Esophagus squamous epithelium (tissue), 5 donors: ENCODE measurements at places on chromosomes 3 and 15.

GRCh38 chr3:47293822-47294221 lies 11.1 kb downstream of the KLHL18 start:
- no peak overlapping the region for H3K27ac ChIP-seq
- H3K4me3 ChIP-seq = no peak overlapping the region

GRCh38 chr3:120049881-120050539 lies 44.2 kb downstream of the GSK3B start:
- DNase-seq = no peak
- H3K27ac ChIP-seq = no peak overlapping the region
- no peaks in the 10 kb centered on the region for H3K27me3 ChIP-seq
- no peaks in the 10 kb centered on the region for H3K36me3 ChIP-seq

DNA sequence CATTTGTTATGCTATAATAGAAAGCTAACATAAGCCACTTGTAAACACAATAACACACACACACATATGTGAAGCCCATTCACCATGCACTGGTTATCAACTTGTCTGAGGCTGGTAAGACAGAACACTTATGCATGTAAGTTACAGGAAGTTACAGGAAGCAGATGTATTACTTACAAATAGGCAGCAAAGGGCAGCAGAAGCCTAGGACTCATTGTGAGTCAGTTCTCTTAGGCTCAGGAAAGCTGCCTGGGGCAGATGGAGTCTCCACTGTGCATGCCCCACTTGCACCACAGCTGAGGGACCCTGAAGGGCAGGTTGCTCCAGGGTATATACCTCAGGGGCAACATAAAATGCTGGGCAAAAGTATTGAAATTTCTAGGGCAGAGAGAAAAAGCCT lies 748.8 kb upstream of the CCDC54 start:
- DNase-seq = no peak
- no peak overlapping the region for H3K4me3 ChIP-seq
- no peaks in the 10 kb centered on the region for H3K27me3 ChIP-seq
- H3K36me3 ChIP-seq = no peaks in the 10 kb centered on the region

DNA sequence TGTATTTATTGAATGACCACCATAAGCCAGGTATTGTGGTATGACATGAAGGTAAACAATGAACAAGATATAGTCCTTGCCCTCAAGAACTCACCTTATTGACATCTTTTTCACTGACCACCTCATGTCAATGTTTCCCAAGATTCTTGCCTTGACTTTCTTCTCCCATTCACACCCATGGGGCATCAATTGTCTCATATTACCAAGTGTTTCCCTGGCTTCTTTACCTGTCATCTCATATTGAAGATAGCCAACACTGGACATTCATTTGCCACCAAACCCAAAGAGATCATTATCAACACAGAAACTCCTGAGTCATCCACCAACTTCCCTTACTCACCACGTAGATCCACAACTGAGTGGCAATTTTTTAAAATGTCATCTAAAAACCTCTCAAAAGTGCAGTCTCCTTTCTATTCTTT lies 2.2 kb downstream of the EFHB start:
- H3K4me3 ChIP-seq = no peak overlapping the region
- H3K27ac ChIP-seq = no peak overlapping the region
- H3K36me3 ChIP-seq = no peaks in the 10 kb centered on the region
- no peak for DNase-seq

- peaks cover 5% of the 10 kb centered on the region for H3K4me1 ChIP-seq
- DNase-seq = no peak
- H3K27me3 ChIP-seq = no peaks in the 10 kb centered on the region
- H3K36me3 ChIP-seq = no peaks in the 10 kb centered on the region
Observed at GRCh38 chr3:51353691-51354090, 31.4 kb upstream of the MANF start.

- no peak for DNase-seq
- H3K4me1 ChIP-seq = peaks cover 18% of the 10 kb centered on the region
- no peaks in the 10 kb centered on the region for H3K36me3 ChIP-seq
- no peak overlapping the region for H3K27ac ChIP-seq
- H3K4me3 ChIP-seq = no peak overlapping the region
Observed at GRCh38 chr3:194884649-194885315, 199.1 kb downstream of the FAM43A start.

- no peaks in the 10 kb centered on the region for H3K36me3 ChIP-seq
- H3K27me3 ChIP-seq = peaks cover 3% of the 10 kb centered on the region
- H3K27ac ChIP-seq = no peak overlapping the region
- no peak for DNase-seq
Observed at GRCh38 chr3:180680097-180680430, 775 bp upstream of the CCDC39 start.

DNA sequence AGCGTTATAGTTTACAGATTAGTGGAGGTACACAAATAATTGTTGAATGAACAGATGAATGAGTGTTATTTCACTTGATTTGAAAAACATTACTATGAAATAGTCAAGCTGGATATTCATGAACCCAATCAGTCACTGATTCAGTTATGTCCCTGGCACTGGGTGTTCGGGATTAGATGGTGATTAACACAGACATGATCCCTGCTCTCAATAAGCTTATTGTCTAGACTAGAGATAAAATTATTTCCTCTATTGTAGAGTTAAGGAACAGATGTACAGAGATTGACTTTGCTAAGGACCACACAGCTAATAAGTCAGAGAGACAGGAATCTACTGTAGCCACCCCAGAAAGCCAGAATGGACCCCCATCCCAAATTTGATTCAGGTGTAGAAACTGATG lies 963 bp downstream of the GRAMD1C start:
- no peak for DNase-seq
- H3K27me3 ChIP-seq = no peaks in the 10 kb centered on the region
- H3K27ac ChIP-seq = no peak overlapping the region
- peak overlapping the region; percentile 49 for H3K4me3 ChIP-seq
